NCI-H187 treated with DMSO at 0.1 percent for 48 hours (cell line): ENCODE measurements at places on chromosomes 6 and 20.

- DNase-seq = no peak
Observed at GRCh38 chr20:4711511-4711910, 10.2 kb upstream of the PRND start.

DNA sequence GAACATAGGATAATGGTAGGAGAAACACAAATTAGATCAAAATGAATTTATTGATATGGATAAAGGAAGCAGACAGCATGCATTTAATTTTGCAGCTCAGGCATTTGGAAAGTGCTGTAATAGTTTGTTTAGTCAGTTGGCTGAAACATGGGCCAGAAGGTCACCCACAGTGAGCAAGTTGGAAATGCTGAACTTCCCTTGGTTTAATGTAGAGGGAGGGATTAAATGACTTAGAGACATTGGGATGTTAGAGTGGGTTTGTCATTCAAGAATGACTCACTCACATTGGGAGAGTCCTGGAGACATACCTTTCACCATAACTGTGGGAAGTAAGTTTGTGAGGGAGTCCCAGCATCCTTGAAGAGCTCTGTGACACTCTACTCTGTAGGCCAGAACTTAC is 231.5 kb upstream of the PLCB4 start:
- no peak for DNase-seq

DNA sequence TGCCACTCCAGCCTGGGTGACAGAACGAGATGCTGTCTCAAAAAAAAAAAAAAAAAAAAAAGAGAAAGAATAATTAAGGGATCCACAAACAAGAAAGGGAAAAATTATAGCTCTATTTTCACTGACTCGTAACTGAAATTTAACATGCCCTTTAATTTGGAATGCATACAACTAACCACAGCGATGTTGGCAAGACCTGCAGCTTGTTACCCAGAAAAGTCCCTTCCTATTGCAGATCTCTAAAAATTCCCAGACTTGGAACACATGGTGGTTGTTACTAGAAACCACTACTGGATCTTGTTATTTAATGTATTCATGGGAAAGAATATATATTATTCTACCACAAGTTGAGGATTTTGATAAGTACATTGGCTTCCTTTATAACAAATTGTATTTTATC is 27.8 kb upstream of the SMIM28 start:
- DNase-seq = no peak

- no peak for DNase-seq
Observed at GRCh38 chr6:130787726-130788500, 39.3 kb upstream of the SMLR1 start.

DNA sequence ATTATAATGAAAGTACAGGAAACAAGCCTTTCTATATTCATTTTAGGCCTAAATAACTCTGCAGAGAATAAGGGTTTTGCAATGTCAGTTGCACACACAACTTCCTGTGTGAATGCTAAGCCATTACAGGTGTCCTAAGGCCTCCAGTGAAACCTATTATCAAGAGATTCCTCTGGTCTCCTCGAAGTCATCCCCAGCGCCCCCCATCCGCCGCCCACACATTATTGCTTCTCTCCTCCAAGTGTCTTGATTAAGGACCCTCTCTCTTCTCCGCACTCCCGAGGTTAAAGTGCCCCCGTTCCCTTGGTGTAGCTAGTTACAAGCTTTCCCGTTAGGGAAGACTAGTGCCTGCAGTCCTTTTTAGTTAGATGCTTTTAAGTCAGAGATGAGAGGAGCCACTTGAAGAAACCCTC is 1.3 kb downstream of the HIVEP2 start:
- DNase-seq = no peak

GRCh38 chr20:50189681-50190250 is 864 bp upstream of the CEBPB start:
- DNase-seq = no peak

GRCh38 chr6:170388113-170388512 is 81.6 kb downstream of the FAM120B start:
- DNase-seq = no peak

- no peak for DNase-seq
Observed at GRCh38 chr20:63795178-63795830, 35.8 kb downstream of the ZBTB46 start.

DNA sequence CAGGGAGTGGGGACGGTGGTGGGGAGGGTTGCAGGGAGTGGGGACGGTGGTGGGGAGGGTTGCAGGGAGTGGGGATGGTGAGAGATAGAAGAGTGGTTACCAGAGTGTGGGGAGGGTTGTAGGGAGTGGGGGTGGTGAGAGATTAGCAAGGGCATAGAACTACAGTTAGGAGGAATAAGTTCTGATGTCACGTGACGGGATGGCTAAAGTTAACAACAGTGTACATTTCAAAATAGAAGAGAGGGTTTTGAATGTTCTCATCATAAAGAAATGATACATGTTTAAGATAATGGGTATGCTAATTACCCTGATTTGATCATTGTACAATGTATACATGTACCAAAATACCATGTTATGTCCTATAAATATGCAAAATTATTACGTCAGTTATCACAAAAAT is 57.6 kb upstream of the FRMD1 start:
- no peak for DNase-seq

DNA sequence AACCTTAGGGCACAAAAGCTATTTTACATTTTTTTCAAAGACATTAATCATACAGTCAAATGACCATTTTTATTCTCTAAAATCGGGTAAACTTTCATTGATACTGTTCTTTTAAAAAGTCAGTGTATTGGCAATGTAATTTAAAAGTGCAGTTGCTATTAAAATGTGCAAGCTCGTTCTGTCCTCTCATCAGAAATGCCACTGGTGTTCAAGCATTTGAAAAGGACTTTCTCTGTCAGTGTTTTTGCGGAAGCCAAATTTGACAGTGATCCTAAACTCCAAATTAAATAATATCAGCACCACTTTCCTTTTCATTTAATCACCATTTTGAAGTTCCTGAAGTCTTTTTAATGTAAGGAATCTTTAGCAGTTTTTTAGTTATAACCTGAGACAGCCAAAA is 69.6 kb downstream of the AFG1L start:
- DNase-seq = no peak

DNA sequence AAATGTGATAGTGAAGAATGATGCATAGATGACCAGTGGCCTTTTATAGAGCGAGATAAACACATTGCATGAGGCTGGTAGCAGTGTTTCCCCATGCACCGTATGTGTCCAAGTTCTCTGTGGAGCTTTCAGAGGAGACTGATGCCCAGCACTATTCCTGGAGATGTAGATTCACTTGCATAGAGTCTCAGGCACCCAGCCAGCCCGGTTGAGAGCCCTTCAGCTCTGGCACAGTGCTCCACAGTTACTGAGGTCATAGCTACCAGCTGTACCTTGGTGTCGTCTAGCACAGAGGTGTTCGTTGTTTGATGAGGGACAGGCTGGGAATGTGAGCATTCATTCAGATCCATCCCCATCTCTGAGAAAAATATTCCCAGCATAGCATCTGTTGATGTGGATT is 328.9 kb downstream of the FARS2 start:
- no peak for DNase-seq

GRCh38 chr6:3962291-3963280 is 113.4 kb downstream of the FAM50B start:
- no peak for DNase-seq

DNA sequence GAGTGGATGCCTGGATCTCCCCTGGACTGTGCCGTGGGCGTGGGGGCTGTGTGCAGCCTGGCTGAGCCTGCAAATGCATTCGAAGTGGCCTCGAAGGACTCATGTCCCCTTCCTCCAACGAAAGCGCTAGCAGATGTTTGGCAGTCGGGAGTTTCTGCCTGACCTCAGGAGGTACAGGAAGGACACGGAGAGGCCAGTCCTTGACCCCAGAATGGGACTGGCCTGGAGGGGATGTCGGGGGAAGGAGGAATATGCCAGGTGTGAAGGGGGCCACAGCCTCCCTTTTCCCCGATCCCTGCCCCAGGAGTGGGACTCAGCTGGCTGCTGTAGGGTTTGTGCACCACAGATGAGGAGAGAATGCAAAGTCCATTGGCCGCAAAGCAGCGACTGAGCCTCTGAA is 45.6 kb downstream of the APCDD1L start:
- no peak for DNase-seq

GRCh38 chr6:118992186-118992795 is 57.3 kb upstream of the MCM9 start:
- DNase-seq = no peak

DNA sequence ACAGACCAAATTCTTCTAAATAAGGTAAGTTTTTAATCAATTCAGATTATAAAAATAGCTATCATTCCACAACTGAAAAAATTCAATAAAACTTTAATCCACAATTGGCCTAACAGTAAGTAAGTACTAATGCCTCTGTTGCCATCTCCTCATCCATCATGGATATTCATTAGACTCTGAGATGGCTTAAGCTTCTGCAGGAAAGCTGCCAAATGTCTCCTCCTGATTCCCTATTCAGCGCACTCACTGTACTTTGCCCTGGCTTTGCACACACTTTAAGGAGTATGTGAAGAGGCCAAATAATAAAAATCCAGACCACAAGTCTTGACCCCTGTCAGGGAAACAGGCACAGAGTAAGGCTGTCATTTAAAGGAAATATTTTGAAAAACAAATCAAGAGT is 23.6 kb downstream of the PGM3 start:
- no peak for DNase-seq

DNA sequence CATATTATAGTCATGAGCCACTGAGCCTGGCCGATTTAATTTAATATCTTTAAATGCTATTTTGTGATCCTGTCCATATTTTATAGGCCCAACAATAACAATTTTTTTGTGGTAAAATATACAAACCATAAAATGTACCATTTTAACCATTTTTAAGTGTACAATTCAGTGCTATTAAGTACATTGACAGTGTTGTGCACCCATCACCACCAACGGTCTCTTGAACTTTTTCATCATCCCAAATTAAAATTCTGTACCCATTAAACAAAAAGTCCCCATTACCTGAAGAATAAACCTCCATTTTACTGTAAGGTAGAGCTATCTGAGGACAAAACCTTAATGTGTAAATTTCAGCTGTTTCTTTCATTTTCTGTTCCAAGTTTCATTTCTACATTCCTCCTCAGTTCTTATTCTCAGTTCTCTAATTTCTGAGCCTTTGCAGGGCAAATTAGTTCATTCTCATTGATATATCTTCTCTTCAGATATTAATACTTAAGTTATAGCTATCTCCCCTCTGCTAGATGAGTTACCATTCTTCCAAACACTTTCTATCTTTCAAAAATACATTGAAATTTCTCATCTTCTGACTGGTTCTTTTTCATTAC is 10.3 kb downstream of the MTO1 start:
- DNase-seq = no peak
